ENCODE measurements at places on chromosomes 16 and 17.

GRCh38 chr16:28285649-28286048 is 6.7 kb upstream of the SBK1 start:
- DNase-seq, result no peak

DNA sequence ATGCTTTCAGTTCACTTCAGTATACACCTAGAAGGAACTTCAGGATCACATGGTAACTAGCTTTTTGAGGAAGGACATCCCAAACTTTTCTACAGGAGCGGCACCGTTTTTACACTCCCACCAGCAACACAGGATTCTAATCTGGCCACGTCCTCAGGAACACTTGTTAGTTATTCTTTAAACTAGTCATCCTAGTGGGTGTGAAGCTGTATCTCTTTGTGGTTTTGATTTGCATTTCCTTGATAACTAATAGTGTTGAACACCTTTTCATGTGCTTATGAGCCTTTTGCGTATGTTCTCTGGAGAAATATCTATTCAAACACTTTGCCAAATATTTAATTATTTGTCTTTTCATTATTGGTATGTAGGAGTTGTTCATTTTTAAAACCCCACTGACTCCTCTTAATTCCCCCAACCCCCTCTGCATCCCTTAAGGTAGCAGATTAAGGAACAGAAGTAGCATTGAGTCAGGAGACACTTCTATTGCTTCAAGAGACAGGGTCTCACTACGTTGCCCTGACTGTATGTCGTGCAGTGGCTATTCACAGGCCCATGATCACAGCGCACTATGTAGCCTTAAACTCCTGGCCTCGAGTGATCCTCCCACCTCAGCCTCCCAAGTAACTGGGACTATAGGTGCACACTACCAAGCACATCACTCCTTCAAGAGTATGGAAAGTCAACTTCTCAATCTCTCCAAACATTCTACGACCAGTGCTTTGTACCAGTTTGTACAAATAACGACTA is 25.4 kb downstream of the YWHAE start:
- DNase-seq, result no peak

DNA sequence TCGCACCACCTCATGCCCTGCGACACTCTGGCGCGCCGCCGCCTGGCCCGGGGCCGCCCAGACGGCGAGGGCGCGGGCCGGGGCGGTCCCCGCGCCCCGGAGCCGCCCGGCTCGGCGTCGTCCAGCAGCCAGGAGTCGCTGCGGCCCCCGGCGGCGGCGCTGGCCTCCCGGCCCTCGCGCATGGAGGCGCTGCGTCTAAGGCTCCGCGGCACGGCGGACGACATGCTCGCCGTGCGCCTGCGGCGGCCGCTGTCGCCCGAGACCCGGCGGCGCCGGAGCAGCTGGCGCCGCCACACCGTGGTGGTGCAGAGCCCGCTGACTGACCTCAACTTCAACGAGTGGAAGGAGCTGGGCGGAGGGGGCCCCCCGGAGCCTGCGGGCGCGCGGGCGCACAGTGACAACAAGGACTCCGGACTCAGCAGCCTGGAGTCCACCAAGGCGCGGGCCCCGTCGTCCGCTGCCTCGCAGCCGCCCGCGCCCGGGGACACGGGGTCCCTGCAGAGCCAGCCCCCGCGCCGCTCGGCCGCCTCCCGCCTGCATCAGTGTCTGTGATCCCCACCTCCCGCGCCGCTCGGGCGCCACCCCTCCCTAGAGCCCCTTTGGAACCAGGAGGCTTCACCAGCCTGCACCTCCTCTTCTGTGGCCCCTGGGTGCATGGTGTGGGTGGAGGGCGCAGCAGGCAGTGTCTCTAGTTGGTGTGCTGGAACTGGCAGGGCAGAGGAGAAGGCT is 82.3 kb downstream of the ARHGAP23 start:
- no peak for DNase-seq

- no peak for DNase-seq
Observed at GRCh38 chr17:21036361-21036881, 6.4 kb downstream of the USP22 start.

GRCh38 chr17:6104956-6105648 is 34.9 kb downstream of the WSCD1 start:
- no peak for DNase-seq

GRCh38 chr16:88483392-88483641 is 30.2 kb downstream of the ZFPM1 start:
- no peak for DNase-seq

DNA sequence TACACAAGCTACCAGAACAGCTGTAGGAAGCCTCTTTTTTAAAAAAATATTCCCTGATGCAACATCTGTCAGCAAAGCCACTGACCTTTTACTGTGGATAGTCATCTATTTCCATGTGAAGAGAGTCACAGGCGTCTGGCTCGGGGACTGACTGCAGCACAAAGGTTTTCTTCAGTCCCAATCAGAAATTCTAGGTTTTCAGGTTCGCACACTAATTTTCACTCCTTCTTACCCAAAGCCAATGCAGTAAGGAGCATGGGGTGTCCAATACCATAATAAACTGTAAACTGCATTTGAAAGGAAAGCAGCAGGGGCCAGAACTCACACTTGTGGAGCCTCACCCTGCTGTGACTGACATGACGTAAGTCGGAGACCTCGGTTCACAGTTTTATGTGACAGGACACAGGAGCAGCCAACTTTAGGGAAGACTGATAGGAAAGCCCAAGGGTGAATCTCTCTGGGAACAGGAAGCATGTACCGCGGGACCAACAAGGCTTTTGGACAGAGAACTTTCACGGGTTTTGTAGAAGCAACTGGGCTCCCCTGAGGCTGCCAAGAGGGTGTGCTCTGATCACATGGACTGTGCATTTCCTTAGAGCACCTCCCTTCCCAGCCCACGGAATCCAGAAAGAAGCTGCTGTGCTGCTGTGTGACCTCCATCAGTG is 9.1 kb upstream of the TMEM100 start:
- peak; percentile 82 for DNase-seq

- DNase-seq, result no peak
Observed at GRCh38 chr16:31128711-31129567, 6.6 kb downstream of the PRSS8 start.

DNA sequence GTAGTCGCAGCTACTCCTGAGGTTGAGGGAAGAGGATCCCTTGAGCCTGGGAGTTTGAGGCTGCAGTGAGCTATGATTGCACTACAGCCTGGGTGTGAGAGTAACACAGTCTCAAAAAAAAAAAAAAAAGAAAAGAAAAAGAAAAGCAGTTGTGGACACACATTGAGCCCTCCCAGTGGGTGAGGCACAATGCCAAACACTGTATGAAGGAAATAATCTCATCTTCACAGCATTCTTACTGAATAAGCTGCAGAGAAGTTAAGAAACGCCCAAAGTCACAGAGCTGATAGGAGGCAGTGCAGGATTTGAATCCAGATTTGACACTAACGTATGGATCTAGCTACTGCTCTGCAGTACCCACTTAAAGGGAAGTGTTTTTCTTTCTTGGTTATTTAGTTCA is 5.9 kb upstream of the LYZL6 start:
- no peak for DNase-seq

DNA sequence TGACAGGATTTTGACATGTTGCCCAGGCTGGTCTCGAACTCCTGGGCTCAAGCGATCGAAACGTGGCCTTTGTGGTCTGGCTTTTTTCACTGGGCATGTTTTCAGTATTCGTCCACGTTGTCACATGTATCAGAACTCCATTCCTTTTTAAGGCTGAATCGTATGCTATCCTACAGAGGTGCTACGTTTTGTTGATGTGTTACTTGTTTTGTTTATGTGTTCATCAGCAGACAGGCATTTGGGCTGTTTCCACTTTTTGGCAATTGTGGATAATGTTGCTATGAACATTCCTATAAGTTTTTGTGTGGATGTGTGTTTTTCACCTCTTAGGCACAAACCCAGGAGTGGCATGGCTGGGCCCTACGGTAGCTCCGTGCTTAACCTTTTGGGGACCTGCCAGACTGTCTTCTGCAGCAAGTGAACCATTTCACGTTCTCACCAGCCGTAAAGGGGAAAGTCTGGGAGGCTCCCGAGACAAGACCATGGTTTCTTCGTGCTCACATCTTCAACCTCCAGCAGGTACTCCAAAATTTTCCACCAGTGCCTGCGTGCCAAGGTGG is 26.9 kb downstream of the ADCY9 start:
- peak; percentile 40 for DNase-seq

DNA sequence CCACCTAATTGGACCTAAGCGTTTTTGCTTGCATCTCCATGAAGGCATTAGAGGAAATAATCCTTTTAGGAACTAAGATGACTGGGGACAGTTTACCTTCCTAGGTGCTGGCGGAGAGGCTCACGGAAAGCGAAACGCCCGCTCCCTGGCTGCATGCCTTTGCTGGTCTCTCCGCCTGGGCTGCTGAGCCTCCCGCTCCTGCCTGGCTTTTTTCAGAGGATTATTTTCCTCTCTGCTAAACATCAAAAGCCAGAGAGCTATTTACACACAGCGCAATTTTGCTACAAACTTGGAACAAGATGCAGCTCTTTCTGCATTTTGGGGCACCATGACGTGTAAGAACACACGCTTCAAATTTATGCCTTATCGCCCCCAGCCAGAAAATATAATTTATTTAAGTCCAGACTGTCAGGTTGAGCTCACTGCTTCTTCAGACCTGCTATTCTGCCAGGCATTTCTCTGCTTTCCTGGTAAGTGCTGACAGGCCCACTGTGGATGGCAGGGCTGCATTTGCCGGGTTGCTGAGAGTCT is 124.4 kb downstream of the SPACA3 start:
- no peak for DNase-seq

- no peak for DNase-seq
Observed at GRCh38 chr17:48234922-48235321, 127.4 kb downstream of the SNX11 start.

DNA sequence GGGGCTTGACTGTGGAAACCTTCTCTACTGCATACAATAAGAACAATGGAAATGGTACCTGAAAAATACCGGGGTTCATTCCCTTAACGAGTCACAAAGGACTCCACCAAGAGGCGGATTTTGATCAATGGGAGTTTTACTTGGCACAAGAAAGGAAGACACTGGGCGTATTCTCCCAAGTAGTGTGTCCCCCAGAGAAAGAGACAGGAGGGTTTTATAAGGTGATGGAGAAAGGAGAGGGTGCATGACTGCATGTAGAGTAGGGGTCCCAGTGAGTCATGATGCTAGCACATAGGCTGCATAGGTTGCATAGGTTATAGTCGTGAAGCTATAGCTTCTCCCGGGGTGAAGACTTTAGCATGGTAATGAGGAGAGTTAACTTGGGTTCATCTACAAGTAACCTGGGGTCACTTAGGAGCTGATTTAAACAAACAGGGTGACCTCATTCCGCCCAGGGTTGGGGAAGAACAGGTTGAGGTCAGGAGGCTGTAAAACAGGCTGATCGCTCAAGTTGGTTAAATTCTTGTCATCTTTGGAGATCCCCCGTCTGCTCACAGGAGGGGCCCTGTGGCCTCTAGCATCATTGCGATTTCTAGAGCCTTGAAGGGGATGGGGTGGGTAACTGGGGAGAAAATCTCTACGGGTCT is 1.5 kb downstream of the MPV17L start:
- no peak for DNase-seq

- no peak for DNase-seq
Observed at GRCh38 chr16:20308266-20308665, 19.0 kb downstream of the GP2 start.

GRCh38 chr17:14664511-14664910 is 363.6 kb downstream of the HS3ST3B1 start:
- no peak for DNase-seq

DNA sequence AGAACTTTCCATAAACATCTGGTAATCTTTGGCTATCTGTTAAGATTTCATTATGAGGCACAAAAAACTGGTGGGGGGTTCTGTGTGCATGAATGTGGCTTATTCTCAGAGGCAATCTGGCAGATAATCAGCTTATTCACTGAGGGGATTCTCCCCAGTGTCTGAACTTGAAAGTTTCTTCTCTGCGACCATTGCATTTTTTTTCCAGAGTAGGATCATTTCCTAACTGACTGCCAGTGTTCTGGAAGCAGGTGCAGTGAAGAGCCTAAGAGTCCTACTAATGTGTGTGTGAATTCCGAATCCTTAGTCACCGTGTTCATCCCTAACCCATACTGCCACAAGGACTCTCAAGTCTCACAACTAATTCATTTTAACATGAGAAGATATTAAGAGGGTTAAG is 64.9 kb upstream of the LRRC37A3 start:
- no peak for DNase-seq

DNA sequence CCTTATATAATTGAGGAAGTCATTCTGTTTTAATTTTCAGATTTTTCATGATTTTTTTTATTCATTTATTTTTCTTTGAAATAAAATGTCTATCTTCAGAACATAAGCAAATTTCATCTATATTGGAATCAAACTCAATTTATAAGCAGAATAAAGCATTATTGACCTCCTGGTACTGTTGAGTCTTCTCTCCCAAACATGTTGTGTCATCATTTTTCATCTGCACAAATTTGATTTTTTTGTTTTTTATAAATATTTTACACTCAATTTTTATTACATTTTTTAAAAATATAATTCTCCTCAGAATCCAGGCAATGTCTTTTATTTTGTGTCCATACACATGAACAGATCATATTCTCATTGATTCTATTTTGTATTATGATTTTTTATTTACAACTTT is 2363.9 kb downstream of the TP53TG3F start:
- no peak for DNase-seq

GRCh38 chr16:14063618-14064581 is 7.2 kb upstream of the MRTFB start:
- DNase-seq, result no peak

DNA sequence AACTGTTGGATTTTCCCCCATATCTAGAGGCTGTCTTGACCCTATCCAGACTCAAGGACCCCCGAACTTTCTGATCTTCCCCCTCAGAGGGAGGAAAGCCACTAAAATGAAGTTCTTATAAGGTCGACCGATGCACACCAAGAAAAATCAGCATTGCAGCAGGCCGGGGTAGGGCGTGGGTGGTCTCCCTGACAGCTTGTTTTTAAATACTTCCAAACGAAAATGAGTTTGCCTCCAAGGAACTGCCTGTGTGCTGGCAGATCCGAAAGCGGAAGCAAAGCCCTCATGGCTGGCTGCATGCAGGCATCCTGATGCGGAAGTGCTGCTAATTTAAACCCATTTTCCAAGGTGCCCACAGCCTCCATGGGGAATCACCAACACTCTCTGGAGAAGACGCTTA is 374.3 kb upstream of the XYLT1 start:
- no peak for DNase-seq

GRCh38 chr17:3658784-3659449 is 9.5 kb downstream of the TAX1BP3 start:
- no peak for DNase-seq

DNA sequence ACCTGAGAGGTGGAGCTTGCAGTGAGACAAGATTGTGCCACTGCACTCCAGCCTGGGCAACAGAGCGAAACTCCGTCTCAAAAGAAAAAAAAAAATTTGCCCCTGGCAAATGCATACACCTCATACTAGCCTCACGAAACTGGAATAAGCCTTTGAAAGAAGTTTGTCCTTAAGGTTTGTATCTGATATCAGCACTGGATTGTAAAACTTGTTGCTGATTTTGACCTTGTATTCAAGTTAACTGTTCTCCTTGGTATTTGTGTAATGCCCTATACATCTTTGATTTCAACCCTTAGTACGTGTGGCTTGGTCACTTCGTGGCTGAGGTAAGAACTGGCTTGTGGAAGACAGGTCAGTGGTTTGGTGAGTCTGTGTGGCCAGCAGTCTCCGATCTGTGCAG is 6.2 kb upstream of the FLCN start:
- peak; percentile 14 for DNase-seq

GRCh38 chr16:66585481-66586239 is 6.4 kb downstream of the CMTM2 start:
- DNase-seq, result no peak

- no peak for DNase-seq
Observed at GRCh38 chr17:73650617-73651200, 6.5 kb upstream of the SDK2 start.

Data from right lobe of liver (tissue), 6 donors.